Stimulated activated naive CD4-positive, alpha-beta T cell (primary cell): ENCODE measurements at places on chromosomes 11 and 22.

DNA sequence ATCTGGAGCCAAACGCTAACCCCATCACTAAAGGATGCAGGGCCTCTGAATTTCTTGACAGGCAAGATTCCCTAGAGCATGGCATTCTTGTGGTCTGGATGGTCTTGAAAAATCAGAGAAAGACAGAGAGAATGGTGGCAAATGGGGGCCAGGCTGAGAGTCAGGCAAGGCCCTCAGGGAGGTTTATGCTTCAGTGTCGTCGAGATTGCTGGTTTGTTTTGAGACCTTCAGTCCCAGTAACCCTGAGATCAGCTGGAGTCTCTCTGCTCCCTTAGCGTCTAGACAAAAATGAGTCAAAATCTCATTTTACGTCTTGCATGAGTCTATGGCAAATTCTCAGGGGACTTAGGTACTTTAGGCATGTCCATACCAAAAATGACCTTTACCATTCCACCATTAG lies 539.3 kb downstream of the SOX6 start:
- no peak for DNase-seq

DNA sequence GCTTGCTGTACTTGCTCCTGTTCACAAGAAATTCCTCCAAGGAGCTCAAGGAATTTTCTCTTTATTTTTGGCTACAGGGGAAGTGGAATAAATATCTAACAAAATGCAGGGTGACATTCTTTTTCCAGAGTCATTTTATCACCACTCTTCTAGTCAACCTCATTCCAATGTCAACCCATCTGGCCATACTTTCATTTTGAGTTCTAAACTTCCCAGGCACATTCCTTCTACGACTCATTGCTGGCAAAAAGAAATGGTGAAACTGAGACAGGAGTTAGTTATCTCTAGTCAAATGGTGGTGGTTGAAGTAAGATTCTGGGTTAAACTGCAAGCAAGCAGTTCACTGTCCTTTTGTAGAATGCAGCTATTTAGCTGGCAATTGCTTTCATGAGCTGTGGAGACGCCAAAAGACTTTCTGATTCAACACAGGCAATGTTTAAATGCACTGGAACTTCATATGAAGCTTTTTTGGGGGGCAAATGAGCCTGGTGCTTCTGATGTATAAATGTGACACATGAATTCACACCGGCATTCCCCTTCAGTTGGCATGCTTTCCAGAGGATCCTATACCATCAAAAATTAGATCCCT lies 304.6 kb downstream of the CADM1 start:
- no peak for DNase-seq

- DNase-seq: no peak
These were observed 529.5 kb downstream of the SOX6 start for GRCh38 chr11:15826826-15827225.

DNA sequence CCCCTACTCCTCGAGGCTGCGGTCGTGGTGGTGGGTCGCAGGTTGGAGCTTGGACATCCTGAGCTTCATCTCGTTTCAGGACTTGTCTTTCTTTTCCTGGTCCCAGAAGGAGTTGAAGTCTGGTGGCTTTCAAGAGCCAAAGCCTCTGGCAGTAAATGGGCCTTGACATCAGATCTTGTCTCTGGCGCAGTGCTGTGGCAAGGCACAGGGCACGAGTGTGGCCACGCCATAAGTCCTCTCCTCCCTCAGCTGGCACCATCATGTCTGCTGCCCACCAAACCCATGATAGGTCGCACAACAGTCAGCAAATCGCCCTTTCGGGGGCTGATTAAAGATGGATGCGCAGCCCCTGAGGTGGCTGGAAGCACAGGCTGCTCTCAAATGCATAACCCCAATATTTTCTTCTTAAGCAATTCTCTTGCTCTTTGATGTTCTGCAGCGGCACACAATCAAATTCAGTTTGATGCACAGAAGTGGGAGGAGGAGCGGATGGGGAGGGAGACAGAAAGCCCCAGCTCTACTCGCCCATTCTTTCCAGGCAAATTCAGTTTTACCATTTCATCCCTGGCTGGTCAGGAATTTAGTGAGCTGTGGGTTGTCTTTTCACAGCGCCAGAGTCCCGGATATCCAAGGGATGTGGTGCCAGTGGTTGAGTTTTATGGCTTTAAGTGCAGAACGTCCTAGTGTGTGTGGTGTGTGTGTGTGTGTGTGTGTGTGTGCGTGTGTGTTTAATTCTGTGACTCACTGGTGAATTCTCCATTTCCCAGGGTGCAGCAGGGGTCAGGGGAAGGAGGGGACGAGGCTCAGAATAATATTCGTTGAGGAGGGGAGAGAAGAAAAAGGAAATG lies 162.0 kb downstream of the DSCAML1 start:
- no peak for DNase-seq

DNA sequence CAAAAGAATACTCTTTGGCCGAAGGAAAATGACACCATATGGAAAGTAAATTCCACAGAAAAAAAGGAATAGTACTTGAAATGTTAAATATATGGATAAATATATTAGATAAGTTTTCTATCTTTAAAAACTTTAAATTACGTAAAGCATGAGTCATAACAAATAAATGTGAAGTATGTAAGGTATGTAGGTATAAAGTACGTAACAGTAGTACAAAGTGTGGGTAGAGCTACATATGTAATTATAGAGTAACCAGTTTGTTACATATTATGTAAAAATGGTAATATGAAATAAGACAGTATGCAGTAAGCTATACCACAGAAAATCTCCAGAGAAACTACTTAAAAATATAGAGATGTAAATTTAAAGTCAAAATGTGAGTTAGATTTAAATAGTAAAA lies 582.3 kb upstream of the CHORDC1 start:
- DNase-seq: no peak

- peak; percentile 65 for DNase-seq
These were observed 4.4 kb downstream of the KCNJ11 start for GRCh38 chr11:17384002-17384511.

GRCh38 chr11:32374261-32374711 lies 61.1 kb downstream of the WT1 start:
- no peak for DNase-seq

- no peak for DNase-seq
These were observed 59.7 kb upstream of the BARX2 start for GRCh38 chr11:129315781-129316579.

- DNase-seq: peak; percentile 64
These were observed 18.0 kb downstream of the CREB3L1 start for GRCh38 chr11:46295312-46296058.

DNA sequence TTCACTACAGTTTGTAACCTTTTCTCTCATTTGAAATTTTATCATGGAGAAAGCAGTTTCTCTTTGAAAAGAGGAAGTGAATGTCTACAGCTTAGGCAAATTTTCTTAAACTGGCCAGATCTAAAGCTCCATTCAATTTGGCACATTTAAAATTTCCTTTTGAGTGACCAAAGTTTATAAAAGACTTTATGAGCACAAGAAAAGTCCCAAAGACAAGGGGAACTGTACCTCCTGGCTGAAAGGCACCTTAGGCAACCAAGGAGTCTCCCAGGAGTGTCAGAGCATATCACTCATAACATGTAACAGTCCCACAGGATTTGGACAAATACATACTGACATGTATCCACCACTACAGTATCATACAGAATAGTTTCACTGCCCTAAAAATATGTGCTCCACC lies 41.3 kb downstream of the NARS2 start:
- no peak for DNase-seq

DNA sequence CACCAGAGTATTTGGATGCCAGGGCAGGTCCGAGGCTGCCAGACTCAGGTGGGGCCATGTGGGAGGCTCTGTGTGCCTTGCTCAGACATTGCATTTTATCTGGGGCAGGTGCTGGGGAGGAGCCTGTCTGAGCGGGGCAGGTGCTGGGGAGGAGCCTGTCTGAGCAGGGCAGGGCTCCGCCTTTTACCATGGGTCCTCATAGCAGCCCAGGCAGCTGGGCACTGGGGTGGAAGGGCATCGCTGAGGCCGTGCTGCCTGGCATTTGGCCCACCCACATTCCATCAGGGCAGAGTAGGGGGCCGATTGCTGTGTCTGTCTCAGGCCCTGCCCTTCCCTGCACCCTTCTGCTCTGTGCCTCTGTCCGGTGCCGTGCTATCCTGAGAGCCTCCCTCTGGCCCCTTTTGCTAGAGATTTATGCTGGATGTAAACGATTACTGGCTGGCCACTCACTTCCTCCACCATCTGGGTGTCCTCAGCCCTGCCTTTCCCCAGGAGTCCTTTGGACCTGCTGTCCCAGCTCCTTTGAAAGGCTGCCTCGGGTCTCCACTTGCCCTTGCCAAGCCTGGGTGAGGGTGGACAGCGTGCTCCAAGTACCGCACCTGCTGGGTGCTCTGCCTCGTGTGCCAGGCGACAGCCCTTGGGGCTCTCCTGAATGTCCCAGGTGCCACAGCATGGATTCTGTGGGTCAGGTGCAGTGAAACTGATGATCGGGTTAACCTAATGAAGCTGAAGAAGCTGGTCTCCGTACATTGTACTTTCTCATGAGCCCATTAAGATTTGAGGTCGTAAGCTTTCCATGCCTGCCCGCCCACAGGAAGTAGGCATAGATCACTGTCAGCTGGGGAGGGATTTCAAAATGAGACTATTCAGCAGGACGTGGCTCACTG lies 281.6 kb downstream of the TBC1D22A start:
- no peak for DNase-seq

DNA sequence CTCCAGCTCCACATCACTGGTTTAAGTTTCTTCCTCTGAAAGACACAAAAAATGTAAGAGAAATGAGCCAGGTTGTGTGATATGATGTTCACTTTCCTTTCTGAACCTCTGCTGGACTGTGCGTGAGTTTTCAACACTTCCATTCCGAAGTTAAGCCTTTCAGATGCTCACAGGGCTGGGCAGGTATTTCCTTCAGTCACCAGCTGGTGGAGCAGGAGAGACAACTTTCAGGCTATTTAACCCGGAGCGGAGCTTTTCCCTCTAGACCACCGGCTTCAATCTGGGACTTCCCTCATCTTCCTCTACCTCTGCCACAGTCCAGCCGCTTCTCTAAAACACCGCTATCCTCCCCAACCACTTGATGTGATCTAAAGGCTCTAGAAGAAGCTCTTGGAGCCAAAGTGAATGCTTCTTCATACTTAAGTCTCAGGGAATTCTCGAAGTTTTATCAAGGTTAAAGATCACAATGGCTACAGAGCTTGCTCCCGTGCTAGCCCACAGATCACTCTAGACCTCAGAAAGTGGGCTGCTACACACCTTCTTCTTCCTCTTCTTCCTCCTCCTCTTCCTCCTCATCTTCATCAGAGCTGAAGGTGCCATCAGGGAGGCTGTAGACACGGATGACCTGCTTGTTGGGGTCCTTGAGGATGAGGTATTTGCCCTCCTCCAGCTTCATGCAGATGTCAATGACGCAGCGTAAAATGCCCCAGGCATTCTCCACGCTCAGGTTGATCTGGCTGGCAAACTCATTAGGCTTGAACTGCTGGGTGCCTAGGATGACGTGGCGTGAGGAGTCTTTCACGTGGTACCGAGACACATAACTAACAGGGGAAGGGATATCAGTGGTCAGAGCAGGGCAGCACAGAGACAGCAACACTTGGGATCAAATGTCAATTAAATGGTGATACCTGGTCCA lies 4.4 kb upstream of the FOXRED2 start:
- DNase-seq: no peak

GRCh38 chr22:36201630-36202319 lies at the start of gene APOL4:
Gene APOL4 (minus strand): TSS chr22:36201809. CDS start chr22:36201734, 75 bp downstream.
- no peak for DNase-seq

DNA sequence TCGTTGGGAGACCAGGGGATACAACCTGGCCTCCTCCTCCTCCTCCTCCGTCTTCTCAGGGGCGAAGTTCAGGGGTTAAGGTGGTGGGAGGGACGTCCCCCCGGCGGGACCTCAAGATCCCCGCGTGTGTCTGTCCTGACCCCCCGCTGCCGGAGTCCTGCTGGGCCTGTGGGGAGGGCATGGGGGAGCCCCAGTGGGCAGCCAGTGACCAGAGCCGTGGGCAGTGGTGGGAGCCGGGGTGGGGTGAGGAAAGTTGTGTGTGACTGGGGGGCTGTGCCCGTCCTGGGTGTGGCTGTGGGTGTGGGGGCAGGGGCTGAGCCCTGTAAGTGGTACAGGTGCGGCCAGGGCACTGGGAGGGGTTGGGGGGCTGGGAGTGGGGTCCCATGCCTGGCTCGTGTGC lies 10.1 kb downstream of the TSPAN4 start:
- DNase-seq: no peak

DNA sequence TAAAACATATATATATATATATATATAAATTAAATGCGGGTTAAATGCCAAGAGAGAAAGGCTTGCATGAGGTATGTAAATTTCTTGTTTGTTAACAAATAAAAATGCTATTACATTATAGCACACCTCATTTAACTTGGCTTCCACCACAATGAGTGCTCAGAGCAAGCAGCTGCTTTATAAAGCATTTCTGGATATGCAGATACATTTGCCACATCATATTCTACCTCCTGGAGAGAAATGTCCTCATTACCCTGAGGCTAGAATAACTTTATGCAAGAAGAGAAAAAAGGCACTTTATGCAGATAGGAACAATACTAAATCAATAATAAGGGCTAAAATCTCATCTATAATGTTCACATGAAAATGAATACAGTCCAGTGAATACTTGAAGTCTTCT lies 181.7 kb upstream of the CCDC90B start:
- DNase-seq: no peak

DNA sequence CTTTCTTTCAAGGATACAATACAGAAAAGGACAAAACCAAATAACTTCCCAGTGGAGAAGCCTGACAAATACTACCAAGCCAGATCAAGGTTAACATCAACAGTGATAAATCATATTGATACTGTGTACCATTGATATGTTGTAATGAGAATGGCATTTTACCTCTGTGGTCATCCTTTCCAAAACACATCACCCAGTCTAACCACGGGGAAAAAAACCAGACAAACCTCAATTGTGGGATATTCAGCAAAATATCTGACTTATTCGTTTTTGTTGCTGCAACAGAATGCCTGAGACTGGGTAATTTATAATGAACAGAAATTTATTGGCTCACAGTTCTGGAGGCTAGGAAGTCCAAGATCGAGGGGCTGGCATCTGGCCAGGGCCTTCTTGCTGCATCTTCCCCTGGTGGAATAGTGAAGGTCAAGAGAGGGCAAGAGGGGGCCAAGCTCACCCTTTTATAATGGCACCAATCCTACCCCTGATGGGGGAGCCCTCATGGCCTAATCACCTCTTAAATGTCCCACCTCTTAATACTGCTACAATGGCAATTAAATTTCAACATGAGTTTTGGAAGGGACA lies 66.1 kb downstream of the FAM76B start:
- DNase-seq: no peak

GRCh38 chr11:122085264-122085663 lies 30.8 kb downstream of the BLID start:
- DNase-seq: no peak

- no peak for DNase-seq
These were observed 1071.2 kb downstream of the BRD1 start for GRCh38 chr22:48756146-48757111.

DNA sequence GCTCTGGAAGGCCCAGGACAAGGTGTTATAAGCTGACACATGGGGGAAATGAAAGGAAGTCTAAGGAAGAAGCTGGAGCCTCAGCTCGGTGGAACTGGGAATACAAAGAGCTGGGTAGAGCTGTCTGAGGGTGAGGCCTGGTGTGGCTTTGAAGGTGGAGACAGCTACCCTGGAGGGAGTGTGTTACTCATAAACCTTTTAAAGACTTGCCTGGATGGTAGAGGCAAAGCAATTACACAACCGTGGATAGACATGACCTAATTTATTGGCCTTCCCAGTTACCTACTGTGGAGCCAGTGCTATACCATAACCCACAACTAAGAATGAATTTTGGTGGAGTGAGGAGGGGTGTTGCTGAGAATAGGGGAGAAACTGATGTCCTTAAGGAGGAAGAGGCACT lies 22.6 kb downstream of the EXPH5 start:
- DNase-seq: no peak

GRCh38 chr11:23856654-23857053 lies 640.2 kb upstream of the LUZP2 start:
- DNase-seq: no peak

- no peak for DNase-seq
These were observed 73.0 kb upstream of the TBCEL start for GRCh38 chr11:120950880-120951279.
